Stimulated activated CD8-positive, alpha-beta memory T cell treated with anti-CD3 and anti-CD28 coated beads, Interleukin-4, amount 100 ng/mL, for 1 hour (primary cell): ENCODE measurements at places on chromosomes 3 and 15.

- DNase-seq = no peak
Observed at GRCh38 chr3:5238545-5238944, 51.0 kb downstream of the EDEM1 start.

DNA sequence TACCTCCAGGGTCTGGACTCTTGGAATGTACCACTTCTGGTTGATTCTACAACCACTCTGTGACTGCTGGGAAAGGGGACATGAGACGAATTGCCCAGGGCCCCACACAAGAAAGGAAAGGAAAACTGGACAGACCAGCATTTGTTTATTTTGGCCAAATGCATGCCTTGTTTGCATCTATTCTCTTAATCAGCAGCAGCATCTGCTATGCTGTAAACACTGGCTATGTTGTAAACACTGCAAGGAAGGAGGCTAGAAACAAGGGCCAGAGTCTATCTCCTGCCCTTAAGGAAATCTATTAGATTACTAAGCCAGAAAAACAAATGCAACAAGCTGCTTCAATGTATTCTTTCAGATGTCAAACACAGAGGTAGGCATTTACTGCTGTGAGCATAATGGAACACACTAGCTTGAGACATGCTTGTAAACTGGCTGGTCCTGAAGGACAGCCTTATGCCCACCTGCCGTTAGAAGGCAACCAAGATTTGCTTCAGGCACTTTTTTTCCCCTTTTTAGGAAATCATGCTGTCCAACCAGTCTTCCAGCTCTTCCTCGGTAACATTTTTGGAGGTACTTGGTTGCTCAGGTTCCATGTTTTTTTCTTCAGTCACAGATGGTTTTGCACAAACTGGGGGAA lies 102.1 kb upstream of the CHRM5 start:
- DNase-seq = no peak

DNA sequence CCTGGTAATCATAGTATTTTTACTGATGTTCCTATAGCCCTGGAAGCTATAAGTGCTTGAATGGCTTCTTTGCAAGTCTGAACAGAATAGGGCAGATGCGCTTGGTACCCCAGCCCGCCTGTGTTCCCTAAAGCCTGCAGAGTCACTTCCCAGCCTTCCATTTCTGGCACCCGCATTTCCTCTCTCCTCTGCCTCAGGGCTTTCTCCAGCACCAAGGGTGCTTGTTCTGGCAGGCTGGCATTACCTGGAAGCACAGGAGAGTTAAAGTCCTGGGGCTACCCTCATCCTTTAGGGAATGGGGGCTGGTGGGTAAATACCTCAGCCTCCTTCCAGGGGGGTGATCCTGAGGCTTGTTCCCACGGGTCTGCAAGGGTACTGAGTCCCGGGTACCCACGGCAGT lies 7.4 kb upstream of the CHRNA3 start:
- DNase-seq = no peak

DNA sequence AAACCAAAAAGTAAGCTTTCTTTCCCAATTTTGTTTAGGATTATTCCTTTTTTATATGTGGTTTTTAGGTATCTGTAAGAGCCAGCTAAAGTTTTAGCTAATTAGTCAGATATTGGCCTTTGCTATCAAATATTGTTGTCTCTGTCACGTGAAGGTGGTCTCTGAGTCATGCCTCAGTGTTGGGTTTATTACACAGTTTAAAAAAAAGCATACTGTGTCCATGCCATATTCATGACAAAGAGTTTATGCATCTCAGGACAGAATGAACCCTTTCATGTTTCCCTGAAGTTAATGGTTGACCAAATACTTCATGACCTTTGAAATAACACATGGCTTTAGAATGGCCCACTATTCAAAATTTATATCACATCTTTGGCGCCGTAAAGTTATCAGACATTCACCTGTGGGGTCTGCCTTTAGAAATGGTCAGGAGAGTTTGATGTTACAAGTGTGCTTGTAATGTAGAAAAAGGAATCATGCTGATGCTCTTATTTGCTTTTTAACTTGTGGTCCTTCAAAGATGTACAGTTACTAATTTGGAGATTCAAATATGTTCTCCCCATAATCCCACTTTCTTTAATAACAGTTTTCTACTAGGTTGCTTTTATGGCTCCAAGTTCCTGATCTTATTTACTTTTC lies 101.5 kb downstream of the MYRIP start:
- no peak for DNase-seq

DNA sequence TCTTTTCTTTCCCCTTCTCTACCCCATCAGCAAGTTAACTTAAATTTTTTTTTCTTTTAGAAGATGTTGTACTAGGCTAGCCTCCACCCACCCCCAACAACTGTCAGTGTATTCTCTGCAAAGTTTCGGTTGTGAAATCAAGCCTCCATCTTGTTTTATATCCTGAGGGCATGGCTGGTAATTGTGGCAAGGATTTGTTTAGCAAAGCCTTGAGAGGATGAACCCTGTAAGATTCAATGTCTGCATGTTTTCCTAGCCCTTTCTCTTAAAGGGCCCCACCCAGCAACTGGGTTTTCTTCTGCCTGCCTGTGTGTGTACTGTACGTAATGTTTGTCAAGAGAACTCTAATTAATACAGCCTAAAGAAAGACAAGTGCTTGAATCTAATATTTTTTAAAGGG lies 475.3 kb downstream of the FHIT start:
- DNase-seq = no peak

GRCh38 chr3:10547841-10548783 lies 42.7 kb upstream of the ATP2B2 start:
- no peak for DNase-seq

GRCh38 chr15:99105514-99106341 lies 848 bp downstream of the SYNM start:
- no peak for DNase-seq
